Thymus (tissue), 14 donors: ENCODE measurements at places on chromosomes 16 and 17. TPM values are rescaled to one million over a fixed set of nuclear protein-coding genes. Genes with fewer than 3 reads are reported as not detected.
A peak's percentile ranks its signal among the peaks of the same experiment; 100 is the strongest.

DYNLRB2 gene
- total RNA-seq = 1.7 TPM

GINS2 gene
- total RNA-seq = 23.2 TPM

RAD51C gene
- 48.1 TPM for total RNA-seq

CA5A gene
- total RNA-seq = 0.09 TPM

CD7 gene
- 67.9 TPM for total RNA-seq

SOST gene
- 0.14 TPM for total RNA-seq

SULT1A2 gene
- total RNA-seq = 0.66 TPM

SLC46A1 gene
- 13.1 TPM for total RNA-seq

NXN gene
- total RNA-seq = 16.8 TPM

- H3K27me3 ChIP-seq = peaks cover 12% of the 10 kb centered on the region
- H3K36me3 ChIP-seq = no peaks in the 10 kb centered on the region
- peak; percentile 58 for DNase-seq
- H3K4me1 ChIP-seq = no peaks in the 10 kb centered on the region
- H3K27ac ChIP-seq = no peak overlapping the region
Measured at GRCh38 chr17:1275962-1276736, 3.3 kb upstream of the TRARG1 start.

GRCh38 chr17:82029391-82029790 lies 2.1 kb upstream of the RAC3 start:
- H3K27me3 ChIP-seq = peaks cover 6% of the 10 kb centered on the region
- H3K36me3 ChIP-seq = peaks cover 24% of the 10 kb centered on the region
- DNase-seq = no peak
- no peak overlapping the region for H3K4me3 ChIP-seq
- H3K4me1 ChIP-seq = peaks cover 9% of the 10 kb centered on the region

GRCh38 chr17:29179232-29180033 lies 765 bp downstream of the MYO18A start:
- DNase-seq = no peak
- no peaks in the 10 kb centered on the region for H3K27me3 ChIP-seq
- H3K4me1 ChIP-seq = peaks cover 24% of the 10 kb centered on the region
- H3K27ac ChIP-seq = no peak overlapping the region

- no peak for DNase-seq
- H3K36me3 ChIP-seq = peaks cover 19% of the 10 kb centered on the region
- H3K27me3 ChIP-seq = no peaks in the 10 kb centered on the region
- H3K4me3 ChIP-seq = no peak overlapping the region
- H3K27ac ChIP-seq = no peak overlapping the region
Measured at GRCh38 chr16:84749072-84749471, 49.3 kb downstream of the USP10 start.

- no peak overlapping the region for H3K27ac ChIP-seq
- peaks cover 3% of the 10 kb centered on the region for H3K27me3 ChIP-seq
Measured at GRCh38 chr16:58658796-58659211, 25.8 kb downstream of the SLC38A7 start.

DNA sequence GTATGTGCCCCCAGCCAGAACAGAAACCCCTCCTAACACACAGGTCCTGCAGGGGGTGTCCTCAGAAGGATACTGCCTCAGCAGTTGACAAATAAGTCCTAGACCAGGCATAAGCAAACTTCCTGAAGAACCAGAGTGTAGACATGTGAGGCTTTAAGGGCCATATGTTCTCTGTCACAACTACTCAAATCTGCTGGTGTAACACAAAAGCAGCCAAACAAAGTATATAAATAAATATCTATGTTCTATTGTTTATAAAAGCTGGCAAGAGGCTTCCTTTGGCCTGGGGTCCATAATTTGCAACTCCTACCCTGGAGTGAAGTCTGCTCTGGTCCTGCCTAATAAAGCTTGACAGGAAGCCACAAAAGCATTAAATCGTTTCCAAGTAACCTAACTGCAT lies 9.9 kb downstream of the FAM83G start:
- H3K4me1 ChIP-seq = peaks cover 25% of the 10 kb centered on the region
- no peak overlapping the region for H3K27ac ChIP-seq
- H3K4me3 ChIP-seq = no peak overlapping the region
- DNase-seq = no peak
- H3K27me3 ChIP-seq = no peaks in the 10 kb centered on the region

DNA sequence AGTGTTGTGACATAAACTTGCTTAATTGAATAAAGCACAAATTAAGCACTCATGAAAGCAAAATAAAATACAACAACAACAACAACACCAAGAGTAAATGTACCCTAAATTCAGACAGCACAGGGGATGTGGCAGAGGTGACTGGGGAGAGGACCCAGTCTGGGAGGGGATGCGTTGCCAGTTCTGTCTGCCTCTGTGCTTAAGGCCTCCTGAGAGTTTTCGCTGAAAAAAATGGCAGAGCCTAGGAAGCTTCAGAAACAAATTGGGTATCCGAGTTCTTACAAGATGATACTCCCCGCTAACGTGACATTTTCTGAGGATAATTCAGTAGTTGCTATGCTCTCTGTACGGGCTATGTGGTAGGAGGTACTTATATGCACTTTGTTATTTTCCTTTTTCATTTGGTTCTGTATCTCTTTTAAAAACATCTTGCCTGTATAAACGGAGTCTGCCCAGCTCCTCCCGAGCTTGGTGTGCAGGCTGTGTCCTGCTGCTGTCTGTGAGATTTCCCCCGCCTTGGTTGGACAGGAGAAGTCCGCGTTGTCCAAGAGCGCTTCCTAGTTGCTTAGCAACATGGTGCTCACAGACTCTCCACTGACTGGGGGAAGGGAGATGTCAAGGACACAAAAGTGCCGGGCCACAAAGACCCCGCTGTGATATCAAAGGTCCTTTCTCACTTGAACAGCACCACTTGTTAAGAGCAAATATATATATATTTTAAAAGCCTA lies 134.2 kb upstream of the CPHXL start:
- no peaks in the 10 kb centered on the region for H3K27me3 ChIP-seq
- no peak overlapping the region for H3K4me3 ChIP-seq
- H3K27ac ChIP-seq = no peak overlapping the region
- no peaks in the 10 kb centered on the region for H3K4me1 ChIP-seq

GRCh38 chr16:65546353-65546791 lies 424.5 kb upstream of the CDH11 start:
- no peak overlapping the region for H3K4me3 ChIP-seq
- H3K27ac ChIP-seq = no peak overlapping the region
- no peaks in the 10 kb centered on the region for H3K27me3 ChIP-seq
- H3K36me3 ChIP-seq = no peaks in the 10 kb centered on the region

GRCh38 chr17:4090898-4091297 lies 51.9 kb downstream of the ZZEF1 start:
- no peaks in the 10 kb centered on the region for H3K27me3 ChIP-seq
- H3K36me3 ChIP-seq = peaks cover 86% of the 10 kb centered on the region
- no peak overlapping the region for H3K4me3 ChIP-seq
- no peaks in the 10 kb centered on the region for H3K4me1 ChIP-seq

DNA sequence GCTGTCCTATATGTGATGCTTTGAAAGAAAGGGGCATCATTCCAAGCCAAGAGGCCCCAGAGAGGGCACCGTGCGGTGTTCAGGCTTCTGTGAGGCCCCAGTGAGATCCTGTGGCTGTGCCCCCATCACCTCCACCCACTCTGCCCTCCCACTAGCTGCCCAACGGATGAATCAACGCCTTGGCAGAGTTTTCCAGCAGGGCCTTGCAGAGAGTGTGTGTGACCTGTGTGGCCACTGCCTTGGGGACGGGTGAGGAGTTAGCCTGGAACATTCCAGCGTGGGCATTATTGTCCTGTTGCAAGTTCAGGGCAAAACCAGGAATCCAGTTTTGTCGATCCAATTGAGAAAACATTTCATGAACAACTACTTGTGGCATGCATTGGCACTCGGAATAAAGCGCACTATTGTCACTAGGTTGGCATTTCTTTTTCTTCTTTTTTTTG lies 53.7 kb downstream of the SF3B3 start:
- peaks cover 22% of the 10 kb centered on the region for H3K36me3 ChIP-seq
- no peak overlapping the region for H3K27ac ChIP-seq
- DNase-seq = no peak
- no peak overlapping the region for H3K4me3 ChIP-seq
- no peaks in the 10 kb centered on the region for H3K4me1 ChIP-seq

DNA sequence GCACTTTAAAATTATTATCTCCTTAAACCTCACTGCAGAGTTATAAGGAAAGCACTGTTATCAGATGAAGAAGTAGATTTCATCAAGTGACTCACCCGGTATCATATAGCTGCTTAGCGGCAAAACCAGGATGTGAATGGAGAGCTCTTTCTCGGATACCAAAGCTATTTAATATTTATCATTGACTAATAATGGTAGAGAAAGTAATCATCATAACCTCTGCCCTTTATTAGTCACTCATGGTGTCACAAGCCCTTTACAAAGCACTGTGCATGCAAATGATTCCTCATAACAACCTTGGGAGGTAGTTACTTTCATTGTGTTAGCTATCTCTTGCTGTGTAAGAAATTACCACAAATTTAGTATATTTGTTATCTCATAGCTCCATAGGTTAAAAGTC lies 592.9 kb downstream of the MAF start:
- no peak overlapping the region for H3K4me3 ChIP-seq
- no peaks in the 10 kb centered on the region for H3K4me1 ChIP-seq
- H3K27ac ChIP-seq = no peak overlapping the region
- no peak for DNase-seq
- H3K36me3 ChIP-seq = no peaks in the 10 kb centered on the region

DNA sequence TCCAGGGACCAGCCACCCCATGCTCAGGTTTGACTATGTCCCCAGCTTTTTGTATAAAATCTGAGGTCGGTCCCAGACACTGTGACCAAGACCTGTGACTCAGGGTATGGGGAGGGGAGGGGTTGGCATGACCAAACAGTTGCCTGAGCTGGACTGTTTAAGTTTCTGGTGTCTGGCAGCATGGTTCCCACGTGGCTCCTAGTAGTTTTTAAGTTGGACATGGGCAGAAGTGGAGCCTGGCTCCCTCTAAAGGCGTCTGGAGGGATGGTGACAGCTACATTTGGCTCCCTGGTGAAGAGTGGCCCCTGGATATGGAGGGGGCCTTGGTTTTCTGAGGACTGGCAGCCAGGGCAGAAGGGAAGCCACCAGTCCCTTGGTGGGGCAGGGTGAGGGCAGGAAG lies 7.9 kb downstream of the SMCR8 start:
- no peak for DNase-seq
- H3K36me3 ChIP-seq = peaks cover 61% of the 10 kb centered on the region
- no peak overlapping the region for H3K4me3 ChIP-seq
- H3K27ac ChIP-seq = no peak overlapping the region
- no peaks in the 10 kb centered on the region for H3K27me3 ChIP-seq

GRCh38 chr17:20852239-20852989 lies 190.4 kb downstream of the USP22 start:
- no peaks in the 10 kb centered on the region for H3K4me1 ChIP-seq
- peaks cover 20% of the 10 kb centered on the region for H3K27me3 ChIP-seq
- no peak overlapping the region for H3K27ac ChIP-seq
- no peaks in the 10 kb centered on the region for H3K36me3 ChIP-seq
- DNase-seq = no peak
- H3K4me3 ChIP-seq = peak overlapping the region; percentile 32

DNA sequence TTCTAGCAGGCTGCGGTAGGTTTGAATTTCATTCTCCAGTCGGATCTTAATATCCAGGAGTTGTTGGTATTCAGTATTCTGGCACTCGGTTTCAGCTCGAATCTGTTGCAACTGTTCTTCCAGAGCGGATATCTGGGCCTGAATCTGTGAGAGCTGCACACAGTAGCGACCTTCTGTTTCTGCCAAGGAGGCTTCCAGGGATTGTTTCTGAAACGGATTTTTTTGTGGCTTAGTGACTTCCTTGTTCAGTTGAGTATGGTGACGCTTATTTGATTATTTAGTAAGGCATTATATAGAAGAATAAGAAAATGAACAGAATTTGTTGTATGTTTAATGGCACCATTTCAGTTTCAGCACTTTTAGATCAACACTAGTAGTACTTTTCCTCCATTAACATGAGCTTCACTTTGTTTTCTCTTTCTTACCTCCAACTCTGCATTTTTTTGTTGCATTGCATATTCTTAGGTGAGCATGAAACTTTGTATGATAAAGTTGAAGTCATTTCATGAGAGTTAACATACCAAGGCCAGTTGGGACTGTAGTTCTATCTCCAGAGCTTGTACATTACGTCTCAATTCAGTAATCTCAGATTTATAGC lies 2.8 kb downstream of the KRT10 start:
- H3K36me3 ChIP-seq = peaks cover 3% of the 10 kb centered on the region
- H3K27me3 ChIP-seq = peaks cover 3% of the 10 kb centered on the region
- H3K4me3 ChIP-seq = peak overlapping the region; percentile 59
- peaks cover 3% of the 10 kb centered on the region for H3K4me1 ChIP-seq
- H3K27ac ChIP-seq = no peak overlapping the region

- no peak for DNase-seq
- no peaks in the 10 kb centered on the region for H3K27me3 ChIP-seq
- H3K27ac ChIP-seq = no peak overlapping the region
- H3K4me3 ChIP-seq = no peak overlapping the region
- peaks cover 3% of the 10 kb centered on the region for H3K36me3 ChIP-seq
- no peaks in the 10 kb centered on the region for H3K4me1 ChIP-seq
Measured at GRCh38 chr16:21166561-21166961, 8.1 kb downstream of the LDAF1 start.

GRCh38 chr16:20385844-20386832 lies 18.4 kb downstream of the PDILT start:
- H3K4me1 ChIP-seq = no peaks in the 10 kb centered on the region
- no peaks in the 10 kb centered on the region for H3K36me3 ChIP-seq
- peak; percentile 4 for DNase-seq
- H3K4me3 ChIP-seq = no peak overlapping the region
- H3K27me3 ChIP-seq = peaks cover 2% of the 10 kb centered on the region

GRCh38 chr16:5175266-5175665 lies 77.7 kb upstream of the EEF2KMT start:
- no peaks in the 10 kb centered on the region for H3K27me3 ChIP-seq
- H3K27ac ChIP-seq = no peak overlapping the region
- no peaks in the 10 kb centered on the region for H3K4me1 ChIP-seq
- H3K4me3 ChIP-seq = no peak overlapping the region

- H3K4me3 ChIP-seq = no peak overlapping the region
- H3K4me1 ChIP-seq = no peaks in the 10 kb centered on the region
- H3K27ac ChIP-seq = no peak overlapping the region
Measured at GRCh38 chr16:14011846-14012245, 59.3 kb upstream of the MRTFB start.
